ENCODE measurements at places on chromosomes 11 and 22.
A peak's percentile ranks its signal among the peaks of the same experiment; 100 is the strongest.

DNA sequence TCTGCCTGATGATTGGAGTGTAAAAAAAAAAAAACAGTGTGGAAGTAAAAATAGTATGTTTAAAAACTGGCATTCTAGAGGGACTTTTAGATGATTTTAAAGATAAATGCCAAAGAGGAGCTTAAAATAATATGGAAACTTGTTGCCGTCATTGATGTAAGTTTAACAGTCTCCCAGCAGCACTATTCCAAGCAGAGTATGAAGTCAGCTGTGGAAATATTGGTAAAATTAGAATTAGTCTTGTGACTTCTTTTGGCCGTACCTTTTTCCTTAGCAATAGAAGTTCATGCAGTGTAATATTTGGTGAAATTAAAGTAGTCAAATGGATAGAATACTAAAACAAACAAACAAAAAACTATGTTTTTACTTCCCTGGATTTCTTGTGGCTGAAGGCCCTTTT is 134.9 kb downstream of the METTL15 start:
- no peak for DNase-seq

- no peak for DNase-seq
Observed at GRCh38 chr11:73270855-73271477, 1.2 kb upstream of the P2RY6 start.

DNA sequence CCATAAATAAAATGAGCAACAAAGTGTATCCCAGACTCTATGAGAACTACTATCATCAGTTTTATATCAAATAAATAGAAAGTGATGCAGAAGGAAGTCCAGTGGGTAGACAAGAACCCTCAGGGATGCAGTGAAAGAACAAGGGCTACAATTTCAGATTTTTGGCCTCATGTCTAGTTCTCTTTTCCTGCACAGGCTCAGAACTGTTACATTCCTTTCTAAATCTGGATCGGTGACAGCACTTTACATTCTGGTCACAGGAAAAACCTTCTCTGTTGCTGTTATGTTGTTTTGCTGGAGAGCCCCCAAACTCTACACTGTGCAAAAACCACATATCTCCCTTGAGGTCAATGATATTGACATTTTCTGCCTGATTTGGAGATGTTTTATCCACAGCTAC is 108.8 kb upstream of the ANO5 start:
- no peak for DNase-seq

DNA sequence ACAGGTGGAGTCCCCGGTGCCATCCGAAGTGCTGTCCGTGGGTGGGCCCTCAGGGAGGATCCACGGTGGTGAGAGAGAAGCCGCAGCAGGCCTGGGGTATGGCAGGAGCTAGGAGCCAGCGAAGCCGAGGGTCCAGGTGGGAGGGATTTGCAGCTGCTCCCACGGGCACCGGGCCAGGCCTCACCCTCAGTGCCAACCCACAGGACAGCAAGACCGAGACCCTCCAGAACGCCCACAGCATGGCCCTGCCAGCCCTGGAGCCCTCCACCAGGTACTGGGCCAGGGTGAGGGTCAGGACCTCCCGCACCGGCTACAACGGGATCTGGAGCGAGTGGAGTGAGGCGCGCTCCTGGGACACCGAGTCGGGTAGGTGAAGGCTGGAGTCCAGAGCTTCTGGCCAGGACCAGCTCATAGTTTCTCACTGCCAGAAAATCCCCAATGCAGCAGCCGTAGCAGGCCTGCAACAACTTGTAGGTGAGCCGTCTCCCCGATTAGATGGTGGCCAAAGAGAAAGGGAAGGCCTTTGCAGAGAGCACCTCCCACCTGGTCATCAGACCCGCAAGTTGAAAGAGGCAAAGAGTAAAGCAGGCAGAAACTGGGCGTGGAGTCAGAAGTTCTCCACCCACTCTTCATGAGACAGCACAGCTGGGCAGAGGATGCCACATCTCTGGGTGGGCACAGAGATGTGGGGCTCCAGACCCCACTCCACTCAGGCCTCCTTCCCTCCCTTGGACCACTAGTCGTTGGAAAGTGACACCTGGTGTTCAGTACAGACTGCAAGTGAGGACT is 20.4 kb downstream of the CSF2RB start:
- DNase-seq = no peak

GRCh38 chr11:133619973-133620372 is 87.7 kb upstream of the OPCML start:
- DNase-seq = no peak

GRCh38 chr11:122394313-122394712 is 261.2 kb upstream of the UBASH3B start:
- DNase-seq = no peak

- DNase-seq = no peak
Observed at GRCh38 chr22:45891471-45891995, 85.4 kb downstream of the WNT7B start.

GRCh38 chr11:120303004-120303637 is 22.0 kb upstream of the TLCD5 start:
- DNase-seq = no peak

- no peak for DNase-seq
Observed at GRCh38 chr11:107453594-107454286, 3.9 kb downstream of the CWF19L2 start.

DNA sequence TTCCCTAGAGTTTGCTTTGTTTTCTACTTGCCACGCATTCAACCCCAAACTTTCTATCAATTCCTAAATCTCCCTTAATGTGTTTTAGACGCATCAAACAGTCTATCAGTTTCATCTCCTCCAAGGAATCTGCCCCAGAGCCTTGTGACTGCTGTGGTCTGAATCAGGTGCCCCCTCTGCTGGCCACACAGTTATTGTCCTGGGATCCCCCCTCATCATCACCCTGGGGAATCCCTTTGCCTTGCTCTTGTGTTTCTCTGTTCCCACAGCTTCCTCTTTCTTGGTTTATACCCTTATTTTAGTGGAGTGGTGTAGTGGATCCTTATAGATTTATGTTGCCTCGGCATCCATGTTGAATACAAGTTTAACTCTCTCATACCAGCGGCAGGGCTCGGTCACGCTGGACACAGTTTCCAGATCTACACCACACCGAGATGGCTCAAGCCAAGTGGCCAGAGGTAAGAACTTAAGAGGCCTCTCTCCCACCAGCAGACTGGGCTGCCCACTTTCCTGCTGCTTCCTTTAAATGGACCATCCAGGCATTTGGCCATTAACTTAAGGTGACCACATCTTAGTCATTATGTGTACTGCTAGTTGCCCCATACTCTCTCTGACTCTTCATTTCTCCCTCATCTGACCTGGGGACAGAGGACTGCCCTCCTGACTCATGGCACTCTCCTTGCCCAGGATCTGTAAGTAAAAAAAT is 8.2 kb downstream of the UPB1 start:
- no peak for DNase-seq

DNA sequence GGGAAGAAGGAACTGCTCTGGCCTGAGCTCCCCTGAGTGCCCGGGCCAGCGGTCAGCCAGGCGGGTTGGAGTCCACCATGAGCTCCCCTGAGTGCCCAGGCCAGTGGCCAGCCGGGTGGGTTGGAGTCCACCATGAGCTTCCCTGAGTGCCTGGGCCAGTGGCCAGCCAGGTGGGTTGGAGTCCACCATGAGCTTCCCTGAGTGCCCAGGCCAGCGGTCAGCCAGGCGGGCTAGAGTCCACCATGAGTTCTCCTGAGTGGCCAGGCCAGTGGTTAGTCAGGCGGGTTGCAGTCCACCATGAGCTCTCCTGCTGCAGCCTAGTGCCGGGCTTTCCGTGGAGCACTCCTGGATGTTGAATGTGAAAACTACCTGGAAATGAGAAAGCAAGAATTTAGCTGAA is 844.0 kb downstream of the TBC1D22A start:
- DNase-seq = no peak

DNA sequence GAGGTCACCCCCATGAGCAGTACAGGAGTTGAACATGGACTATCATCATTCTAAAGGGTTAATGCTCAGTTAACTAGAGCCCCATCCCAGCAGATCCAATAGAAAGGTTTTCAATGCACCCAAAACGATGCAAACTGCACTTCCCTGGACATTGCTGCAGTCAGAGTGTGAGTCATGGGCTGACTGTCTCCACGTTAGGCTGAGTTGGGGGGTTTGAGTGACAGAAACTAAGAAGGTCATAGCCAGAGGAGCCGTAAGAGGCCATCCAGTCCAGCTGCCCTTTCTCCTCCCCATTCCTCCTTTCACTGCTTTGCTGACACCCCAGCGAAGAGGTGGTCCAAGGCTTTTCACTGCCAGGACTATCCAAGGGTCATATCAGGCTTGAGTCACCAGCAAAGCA is 10.5 kb upstream of the OR2AT4 start:
- DNase-seq = no peak

DNA sequence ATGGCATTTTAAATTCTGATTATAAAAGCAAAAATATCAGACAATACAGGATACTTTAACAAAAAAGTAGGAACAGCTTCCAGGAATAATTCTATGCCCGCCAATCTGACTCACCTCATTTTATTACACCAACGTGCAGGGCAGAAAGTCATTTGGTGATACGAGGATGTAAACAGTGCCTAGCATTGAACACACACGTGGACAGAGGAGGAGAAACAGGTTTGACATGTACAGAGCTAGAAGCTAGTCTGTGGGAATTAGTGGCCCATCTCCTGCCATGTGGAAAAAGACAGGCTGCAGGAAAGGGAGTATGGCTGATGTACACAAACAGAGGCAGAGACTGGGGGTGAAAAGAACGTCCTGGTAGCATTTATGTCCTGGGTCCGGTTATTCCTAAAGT is 9.0 kb upstream of the SPINDOC start:
- no peak for DNase-seq

- peak; percentile 60 for DNase-seq
Observed at GRCh38 chr11:2888266-2888968, 2.8 kb upstream of the CDKN1C start.

GRCh38 chr11:72233773-72234513 is 9.4 kb downstream of the INPPL1 start:
- DNase-seq = no peak

DNA sequence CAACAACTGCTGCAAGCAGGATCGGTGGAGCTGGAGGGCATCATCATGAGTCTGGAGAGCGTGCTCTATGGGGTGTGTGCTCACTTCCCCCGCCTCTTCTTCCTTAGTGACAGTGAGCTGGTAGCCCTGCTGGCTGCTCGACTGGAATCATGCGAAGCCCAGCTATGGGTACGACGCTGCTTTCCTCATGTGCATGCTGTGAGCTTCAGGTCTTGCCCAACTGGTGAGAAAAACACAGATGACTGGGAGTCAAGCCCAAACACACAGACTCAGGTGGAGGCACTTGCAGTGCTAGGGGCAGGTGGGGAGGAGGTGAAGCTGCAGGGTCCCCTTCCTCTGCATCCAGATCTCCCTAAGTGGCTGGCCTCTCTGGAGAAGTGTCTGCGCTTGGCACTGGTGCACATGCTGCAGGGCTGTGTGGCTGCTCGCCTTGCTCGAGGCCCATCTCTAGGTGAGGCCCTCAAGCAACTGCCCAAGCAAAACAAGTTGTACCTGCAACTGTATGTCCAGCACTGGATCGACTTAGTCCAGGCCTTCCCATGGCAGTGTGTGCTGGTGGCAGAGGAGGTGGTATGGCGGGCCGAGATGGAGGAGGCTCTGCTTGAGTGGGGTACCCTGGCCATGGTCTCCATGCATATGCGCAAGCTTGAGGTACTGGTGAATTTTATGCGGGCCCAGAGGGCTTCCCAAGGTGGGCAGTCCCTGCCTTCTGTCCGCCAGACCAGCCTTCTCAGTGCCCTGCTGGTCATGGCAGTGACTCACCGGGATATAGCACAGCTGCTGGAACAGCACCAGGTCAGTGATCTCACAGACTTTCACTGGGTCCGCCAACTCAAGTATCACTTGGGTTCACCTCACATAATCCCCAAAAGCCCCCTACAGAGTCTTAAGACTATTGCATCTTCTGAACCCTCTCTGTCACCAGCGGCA is 48.1 kb downstream of the DNHD1 start:
- no peak for DNase-seq

DNA sequence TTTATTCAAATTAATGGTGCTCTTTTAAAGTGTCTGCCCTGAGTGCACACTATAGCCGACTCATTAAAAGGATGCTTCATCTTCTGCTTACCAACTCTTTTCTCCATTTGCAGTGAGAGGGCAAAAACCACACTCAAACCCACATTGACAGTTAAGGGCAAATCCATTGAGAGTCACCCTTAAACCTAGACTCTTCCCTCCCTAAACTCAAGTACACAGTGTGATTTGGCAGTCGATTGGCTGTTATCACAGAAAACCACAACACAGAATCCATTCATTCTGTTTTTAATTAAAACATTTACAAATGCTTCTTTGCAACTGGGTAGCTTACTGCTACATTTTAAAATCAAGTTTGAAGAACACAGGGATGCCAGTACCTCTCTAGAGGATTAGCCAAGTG is 120.0 kb downstream of the CADM1 start:
- no peak for DNase-seq

DNA sequence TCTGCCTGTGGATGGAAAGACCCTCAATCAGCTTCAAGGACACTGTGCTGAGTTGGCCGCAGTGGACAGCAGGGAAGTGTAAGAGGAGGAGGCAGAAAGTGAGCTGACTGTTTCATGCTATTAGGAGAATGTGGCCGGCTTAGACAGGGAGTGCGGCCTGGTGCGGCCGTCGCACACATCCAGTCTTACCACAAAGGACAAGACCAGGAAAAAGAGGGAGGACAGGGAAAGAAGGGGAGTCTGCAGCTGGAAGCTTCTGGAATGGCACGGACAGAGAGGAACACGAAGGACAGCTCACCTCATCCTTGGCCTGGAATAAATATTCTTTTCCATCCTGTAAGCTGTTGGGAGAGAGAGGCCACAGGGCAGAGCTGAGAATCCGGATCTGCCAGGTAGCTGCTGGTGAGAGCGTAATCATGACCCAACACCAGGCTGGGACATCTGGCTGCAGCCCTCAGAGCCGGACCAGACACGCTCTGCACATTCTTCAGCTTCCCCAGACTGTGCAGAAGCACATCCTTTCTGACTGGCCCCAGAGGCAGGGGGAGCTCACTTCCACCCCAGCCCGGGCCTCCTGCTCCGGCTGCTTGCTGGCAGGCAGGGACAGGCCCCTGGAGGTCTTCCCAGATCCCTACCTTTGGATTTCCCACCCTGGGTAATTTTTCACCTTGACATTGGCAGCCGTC is 8.6 kb upstream of the RBM4B start:
- no peak for DNase-seq

DNA sequence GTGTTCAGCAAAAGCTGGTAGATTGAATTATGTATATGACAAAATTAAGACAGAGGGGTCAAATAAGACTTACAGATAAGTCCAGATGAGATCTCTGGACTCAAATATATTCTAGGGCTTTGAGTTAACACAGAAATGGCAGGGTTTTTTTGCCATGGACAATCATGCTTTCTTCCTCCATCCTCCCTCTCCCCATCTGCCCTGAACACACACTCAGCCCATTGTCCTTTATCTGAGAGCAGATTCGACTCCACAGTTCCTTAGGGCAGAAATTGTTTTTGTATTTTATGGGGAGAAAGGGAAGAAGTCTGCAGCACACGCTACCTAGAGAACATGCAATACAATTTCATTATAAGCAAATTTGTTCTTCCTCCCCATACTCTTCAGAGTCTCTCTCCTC is 86.8 kb downstream of the SLC1A2 start:
- DNase-seq = no peak

DNA sequence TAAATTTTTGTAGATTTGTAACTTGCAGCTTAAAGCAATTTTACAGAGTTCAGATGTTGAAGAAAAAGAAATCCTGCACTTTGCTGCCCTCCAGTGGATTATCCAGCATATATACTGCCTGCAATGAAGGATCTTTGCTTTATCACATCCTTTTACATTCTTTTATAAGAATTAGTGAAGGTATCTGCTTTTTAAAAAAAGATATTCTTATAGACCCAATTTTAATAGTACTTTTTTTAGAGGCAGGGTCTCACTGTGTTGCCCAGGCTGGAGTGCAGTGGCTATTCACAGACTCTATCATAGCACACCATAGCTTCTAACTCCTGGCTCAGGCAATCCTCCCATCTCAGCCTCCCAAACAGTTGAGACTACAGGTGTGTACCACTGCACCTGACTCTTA is 60.7 kb downstream of the TTC17 start:
- no peak for DNase-seq

All from D721Med (cell line).